ENCODE measurements at places on chromosomes 2 and 18.

DNA sequence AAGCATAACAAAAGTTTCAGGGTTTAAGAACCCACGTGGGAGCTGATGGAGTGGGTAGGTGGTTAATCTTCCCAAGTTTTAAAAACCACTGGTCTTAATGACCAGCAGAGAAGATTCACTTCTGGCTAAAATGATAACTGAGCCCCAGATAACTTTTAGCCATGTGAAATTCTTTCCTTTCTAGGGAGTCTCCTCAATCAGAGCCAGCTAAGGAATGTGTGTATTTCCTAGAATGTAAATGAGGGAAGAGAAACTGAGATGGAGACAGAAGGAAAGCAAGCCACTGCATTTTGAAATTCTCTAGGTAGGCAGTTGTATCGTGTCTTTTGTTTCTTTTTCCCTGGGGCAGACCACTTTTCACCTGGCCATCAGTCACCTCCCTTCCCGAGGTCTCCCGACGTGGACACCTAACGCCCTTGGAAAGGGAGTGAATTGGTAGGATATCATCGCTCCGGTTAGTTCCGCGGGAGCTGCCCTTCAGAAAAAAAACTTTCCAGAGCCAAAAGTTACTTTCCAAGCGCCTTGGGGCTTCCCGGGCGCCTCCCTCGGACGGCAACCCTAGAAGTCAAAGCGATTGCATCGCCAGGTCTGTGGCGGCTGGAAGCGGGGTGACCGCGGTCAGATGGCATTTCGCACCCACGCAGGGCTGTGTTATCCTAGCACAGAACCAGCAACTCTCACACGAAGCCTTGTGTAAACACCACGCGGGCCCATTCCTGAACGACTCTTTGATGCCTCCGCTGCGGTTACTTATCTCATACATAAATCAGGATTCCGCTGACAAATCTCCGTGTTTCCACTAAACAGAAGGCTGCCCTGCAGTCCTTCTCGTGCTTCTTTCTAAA lies 1.3 kb downstream of the COLEC12 start:
- DNase-seq = no peak

DNA sequence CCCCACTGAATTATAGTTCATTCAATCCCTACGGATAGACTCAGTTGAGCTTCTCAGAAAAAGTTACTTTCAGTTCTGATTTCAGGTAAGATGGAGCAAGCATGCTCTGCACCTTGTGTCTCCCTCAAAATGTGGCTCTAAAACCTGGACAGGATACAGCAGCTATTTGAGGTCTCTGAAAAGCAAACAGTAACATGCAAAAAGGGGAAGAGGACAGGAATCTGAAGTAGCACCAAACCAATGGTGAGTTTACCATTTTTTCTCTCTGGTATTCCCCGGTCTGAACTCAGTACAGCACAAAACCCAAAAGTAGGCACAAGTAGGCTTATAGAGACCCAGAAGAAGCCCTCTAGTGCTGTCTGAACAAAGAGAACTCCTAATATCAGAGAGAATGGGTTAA lies 34.1 kb downstream of the LANCL1 start:
- no peak for DNase-seq

- no peak for DNase-seq
These were observed 106.3 kb upstream of the CD302 start for GRCh38 chr2:159904127-159904958.

DNA sequence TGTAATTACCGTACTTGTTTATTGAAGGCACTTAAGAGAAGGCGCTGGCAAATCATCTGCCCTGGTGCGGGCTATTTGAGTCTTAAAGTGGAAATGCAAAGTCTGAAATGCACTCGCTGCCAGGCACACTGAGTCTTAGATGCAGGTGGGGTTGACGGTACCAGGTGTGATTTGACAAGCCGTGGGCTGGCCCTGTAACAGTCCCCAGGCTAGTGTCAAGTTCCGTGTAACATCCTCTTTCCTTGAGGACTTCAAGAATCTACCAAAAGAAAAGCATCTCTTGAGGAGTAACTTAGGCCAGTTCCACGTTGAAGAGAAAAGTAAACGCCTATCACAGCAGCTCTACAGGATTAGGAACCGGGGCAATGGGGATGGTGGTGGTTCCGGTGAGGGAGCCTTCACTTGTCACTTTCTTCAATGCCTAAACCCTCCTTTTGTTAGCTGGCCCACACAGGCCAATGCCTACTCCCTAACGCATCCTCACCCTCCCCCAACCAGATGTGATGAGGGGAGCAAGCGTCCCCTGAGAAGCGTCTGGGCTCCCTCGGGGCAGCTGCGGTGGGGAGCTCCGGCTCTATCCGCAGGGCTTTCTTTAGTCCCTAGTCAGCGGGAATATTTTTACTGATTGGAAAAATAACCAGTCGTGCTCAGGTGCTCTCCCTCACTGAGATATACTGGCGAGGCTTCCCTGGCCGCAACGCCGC lies 1.5 kb upstream of the UGP2 start:
- DNase-seq = no peak

GRCh38 chr18:48077291-48077690 lies 146.8 kb upstream of the SMAD2 start:
- DNase-seq = no peak

GRCh38 chr2:80302314-80303005 lies 2.1 kb downstream of the LRRTM1 start:
- DNase-seq = no peak

GRCh38 chr2:48131539-48132270 lies 225.4 kb upstream of the FBXO11 start:
- peak; percentile 78 for DNase-seq

GRCh38 chr2:65228263-65228750 lies 676 bp downstream of the ACTR2 start:
- DNase-seq = peak; percentile 31

- DNase-seq = no peak
These were observed 379.4 kb downstream of the SETBP1 start for GRCh38 chr18:45060102-45060501.

GRCh38 chr2:160363055-160363454 lies 130.6 kb downstream of the RBMS1 start:
- DNase-seq = no peak

GRCh38 chr18:79367989-79368388 lies 27.7 kb upstream of the NFATC1 start:
- DNase-seq = no peak

- DNase-seq = no peak
These were observed 31.5 kb downstream of the CXCR4 start for GRCh38 chr2:136086253-136087016.

GRCh38 chr2:206840999-206841398 lies 75.6 kb downstream of the FASTKD2 start:
- DNase-seq = no peak

DNA sequence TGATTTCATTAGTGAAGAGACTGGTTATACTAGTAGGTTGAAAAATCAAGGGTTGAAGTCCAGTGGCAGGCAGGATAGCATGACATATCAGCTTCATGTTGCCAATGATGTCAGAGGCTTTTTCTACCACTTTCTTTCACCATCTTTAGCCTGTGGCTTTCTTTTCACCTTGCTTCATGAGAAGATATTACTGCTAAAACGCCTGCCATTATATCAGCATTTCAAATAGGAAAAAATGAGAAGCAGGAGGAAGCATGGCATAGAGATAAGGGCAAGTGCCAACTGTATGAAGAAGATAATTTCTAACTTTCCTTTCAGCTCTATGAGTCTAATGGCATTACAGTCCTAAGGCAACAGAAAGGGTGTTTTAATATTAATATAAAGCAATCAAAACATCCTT lies 270.2 kb upstream of the SYT4 start:
- no peak for DNase-seq

GRCh38 chr2:126634273-126634861 lies 21.6 kb upstream of the GYPC start:
- no peak for DNase-seq

DNA sequence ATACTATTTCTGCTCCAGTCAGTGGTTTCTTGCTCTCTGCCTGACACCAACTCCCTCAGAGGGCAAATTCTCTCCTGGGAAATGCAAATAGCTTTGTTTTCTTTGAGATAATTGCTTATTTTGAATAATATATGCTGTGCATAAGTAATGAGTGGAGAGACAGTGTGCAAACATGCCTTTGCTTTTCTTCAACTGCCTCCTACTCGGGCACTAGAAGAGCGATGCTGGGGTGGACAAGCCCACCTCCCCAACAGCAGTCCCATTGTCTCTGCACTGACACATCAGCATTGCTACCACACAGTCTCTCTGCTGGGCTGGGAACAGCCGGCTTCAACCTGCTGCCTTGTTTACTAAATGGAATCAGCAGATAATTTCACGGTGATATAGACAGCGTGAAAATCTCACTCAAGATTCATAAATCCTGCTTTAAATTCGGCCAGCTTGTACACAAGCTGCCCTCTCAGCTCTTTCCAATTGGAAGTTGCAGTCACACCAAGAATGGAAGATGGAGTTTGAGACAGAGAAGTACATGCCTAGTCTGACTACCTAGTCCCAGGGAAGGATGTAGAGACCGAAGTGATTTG lies 694.5 kb downstream of the TDRD15 start:
- no peak for DNase-seq

- DNase-seq = peak; percentile 37
These were observed 2113.3 kb upstream of the PIK3C3 start for GRCh38 chr18:39841482-39842365.

DNA sequence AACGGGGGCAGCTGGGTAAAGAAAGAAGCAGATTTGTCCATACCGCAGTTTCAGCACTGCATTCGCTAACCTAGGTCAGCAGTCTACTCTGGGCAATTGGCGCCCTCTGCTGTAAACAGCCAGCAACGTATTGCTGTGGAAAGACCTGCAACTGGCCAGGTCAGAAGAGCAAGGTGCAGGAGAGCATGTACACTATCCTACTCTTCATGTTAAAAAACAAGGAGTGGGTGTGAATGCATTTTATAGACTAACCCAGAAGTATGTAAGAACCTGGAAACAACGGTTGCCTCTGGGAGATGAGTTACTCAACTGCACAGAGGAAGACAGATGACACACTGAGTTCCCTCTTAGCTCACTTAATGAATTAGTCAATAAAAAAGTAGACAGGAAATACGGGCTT lies 6.2 kb downstream of the MRPS5 start:
- DNase-seq = peak; percentile 39

GRCh38 chr2:55309446-55309845 lies 40.4 kb upstream of the MTIF2 start:
- no peak for DNase-seq

DNA sequence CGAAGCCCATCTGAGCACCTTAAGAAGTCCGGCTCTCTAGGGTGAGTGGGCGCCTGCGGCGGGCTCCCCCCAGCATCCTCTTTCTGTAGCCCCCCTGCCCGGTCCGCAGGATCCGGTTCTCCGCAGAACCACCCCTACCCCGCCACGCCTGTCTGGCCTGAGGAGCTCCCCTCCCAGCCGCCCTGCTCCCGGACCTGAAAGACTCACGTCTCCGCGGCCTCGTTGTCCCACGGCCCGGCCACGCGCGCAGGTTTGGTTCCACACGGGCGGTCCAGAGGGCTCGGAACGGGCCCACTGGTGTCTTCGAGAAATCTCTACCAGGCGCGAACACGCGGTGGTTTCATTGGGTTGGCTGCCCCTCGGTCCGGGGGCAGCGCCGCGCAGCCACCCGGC lies 237 bp downstream of the SLC39A6 start:
- no peak for DNase-seq

GRCh38 chr18:3485153-3486149 lies 35.5 kb downstream of the TGIF1 start:
- DNase-seq = no peak

DNA sequence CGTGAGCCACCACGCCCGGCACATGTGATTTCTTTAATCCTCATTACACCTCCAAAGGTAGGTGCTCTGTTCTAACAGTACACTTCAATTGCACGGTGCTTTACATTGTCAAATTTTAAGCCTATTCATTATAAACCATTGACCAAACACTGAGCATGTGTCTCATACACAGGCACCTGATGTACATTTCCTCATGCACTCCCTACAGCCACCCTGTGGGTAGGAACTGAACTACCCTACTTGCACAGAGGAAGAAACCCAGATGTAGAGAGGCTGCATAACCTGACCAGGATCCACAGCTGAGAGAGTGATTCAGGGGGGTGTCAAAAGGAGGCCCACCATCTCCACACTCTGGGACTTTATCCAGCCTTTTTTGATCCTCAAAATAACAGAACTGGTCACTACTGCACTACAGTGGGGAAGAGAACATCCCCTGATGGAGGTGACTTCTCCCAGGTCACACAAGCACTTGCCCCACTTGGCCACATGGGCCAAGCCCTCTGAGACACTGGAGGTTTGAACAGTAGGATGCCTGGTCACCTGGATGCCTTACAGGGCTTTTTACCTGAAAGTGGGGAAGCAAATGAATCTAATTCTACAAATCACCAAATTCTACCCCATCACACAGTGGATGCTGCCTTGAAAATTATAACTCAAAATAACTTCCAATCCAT lies 6.9 kb upstream of the DPYSL5 start:
- DNase-seq = no peak

- no peak for DNase-seq
These were observed 56.0 kb upstream of the NFU1 start for GRCh38 chr2:69493268-69493667.

DNA sequence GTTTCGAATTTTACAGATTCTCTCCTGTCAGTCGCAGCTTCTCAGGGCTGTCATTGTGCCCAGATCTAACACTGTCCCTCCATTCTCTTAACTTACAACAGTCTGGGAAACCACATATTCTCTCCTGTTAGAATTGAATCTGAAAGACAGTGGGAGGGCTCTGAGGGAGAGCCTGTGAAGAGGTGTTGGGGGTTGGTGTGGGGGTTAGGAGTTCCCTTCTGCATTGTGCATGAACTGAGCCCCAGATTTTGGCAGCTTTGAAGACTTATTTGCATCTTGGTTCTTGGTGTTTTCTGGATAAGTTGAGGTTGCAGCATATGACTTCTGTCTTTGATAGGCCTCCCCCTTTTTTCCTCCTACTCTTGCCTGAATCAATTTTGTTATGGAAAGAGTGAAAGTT lies 64.1 kb downstream of the TANC1 start:
- DNase-seq = no peak

- no peak for DNase-seq
These were observed 148.6 kb downstream of the WDR7 start for GRCh38 chr18:56799756-56800155.

- DNase-seq = no peak
These were observed 178.8 kb downstream of the TMEM163 start for GRCh38 chr2:134539981-134540380.

Measured in right renal cortex interstitium (tissue), 3 donors.